ENCODE measurements at places on chromosomes 11 and 22.

DNA sequence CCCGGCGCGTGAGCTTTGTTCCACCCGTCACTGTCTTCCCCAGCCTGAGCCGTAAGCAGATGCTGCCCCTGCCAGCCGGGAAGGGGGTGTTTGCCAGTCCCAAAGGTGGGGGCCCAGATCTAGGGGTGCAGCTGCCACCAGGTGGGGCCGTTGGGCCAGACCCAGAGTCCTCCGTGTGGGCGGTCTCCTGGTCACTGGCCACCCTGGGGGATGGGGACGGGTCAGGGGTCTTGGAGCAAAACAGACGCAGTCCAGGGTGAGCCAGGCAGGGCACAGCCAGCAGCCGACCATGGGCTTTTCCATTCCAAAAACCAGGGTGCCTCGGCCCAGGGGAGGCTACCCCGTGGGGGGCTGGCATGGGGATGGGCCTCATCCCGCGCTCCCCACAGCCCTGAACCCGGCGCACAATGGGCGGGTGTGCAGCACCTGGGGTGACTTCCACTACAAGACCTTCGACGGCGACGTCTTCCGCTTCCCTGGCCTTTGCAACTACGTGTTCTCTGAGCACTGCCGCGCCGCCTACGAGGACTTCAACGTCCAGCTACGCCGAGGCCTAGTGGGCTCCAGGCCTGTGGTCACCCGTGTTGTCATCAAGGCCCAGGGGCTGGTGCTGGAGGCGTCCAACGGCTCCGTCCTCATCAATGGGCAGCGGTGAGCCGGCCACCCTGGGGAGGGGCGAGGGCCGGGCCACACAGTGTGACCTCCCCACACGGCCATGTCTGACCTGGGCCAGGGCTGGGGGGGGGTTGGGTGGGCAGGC is 3.5 kb downstream of the MUC5B start:
- DNase-seq, result no peak

GRCh38 chr11:123392431-123392830 is 37.6 kb upstream of the GRAMD1B start:
- no peak for DNase-seq

- no peak for DNase-seq
These were observed 48.4 kb upstream of the HEPHL1 start for GRCh38 chr11:93972790-93973189.

DNA sequence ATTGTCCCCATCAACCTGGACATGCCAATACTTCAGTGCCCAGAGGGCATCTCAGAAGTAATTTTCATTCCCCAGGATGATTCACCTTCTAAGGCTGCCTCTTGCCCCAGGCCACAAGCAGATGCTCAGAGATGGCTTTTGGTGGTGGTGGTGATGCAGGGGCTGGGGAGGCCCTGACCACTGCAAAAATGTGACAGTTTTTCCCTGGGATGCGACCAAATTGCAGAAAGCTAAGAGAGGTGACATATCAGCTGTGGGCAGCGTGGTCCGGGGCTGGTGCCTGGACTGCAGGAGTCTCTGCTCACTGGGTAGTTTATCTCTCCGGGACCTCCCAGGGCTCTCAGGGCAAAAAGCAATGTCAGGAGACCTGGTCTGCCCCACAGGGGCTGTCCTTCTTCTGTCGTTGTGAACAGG is 39.7 kb upstream of the ACCSL start:
- DNase-seq, result no peak

GRCh38 chr11:64036087-64037026 is 626 bp downstream of the FLRT1 start:
- no peak for DNase-seq

DNA sequence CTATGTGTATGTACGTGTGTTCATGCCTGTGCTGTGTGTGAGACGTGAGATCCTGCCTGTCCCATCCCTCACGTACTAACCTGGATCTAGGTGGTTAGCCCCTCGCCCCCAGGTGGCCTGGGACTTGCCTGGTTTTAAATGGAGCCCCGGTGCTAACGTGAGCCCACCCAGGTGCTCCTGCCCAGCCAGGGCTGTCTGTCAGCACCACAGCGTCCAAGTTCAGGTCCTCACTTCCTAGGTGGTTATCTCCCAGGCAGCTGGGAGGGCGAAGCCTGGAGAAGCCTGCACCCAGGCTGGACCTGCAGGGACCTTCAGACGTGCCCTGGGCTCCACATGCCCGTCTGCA is 86.0 kb downstream of the KCNQ1 start:
- DNase-seq, result no peak

- DNase-seq, result no peak
These were observed 154.2 kb downstream of the MPPED1 start for GRCh38 chr22:43566021-43566420.

DNA sequence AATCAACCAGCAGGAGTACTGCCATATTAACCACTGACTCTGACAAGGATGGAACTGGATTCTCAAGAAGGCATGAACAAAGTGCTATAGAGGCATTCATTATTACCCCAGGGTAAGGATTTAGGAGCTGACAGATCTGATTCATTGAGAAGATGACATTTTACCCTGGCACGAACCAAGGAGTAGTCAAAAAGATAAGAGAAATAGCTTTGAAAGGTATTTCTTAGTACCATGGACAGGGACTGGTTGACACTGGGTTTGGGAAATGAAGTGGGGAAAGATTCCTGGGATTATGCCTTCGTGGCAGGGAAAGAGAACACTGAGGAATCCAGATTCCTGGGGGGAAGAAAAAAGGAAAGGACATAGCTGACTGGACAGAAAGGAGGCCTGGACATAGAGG is 5.1 kb upstream of the SAAL1 start:
- DNase-seq, result no peak

GRCh38 chr11:27514076-27514475 is 7.5 kb upstream of the LIN7C start:
- DNase-seq, result no peak

DNA sequence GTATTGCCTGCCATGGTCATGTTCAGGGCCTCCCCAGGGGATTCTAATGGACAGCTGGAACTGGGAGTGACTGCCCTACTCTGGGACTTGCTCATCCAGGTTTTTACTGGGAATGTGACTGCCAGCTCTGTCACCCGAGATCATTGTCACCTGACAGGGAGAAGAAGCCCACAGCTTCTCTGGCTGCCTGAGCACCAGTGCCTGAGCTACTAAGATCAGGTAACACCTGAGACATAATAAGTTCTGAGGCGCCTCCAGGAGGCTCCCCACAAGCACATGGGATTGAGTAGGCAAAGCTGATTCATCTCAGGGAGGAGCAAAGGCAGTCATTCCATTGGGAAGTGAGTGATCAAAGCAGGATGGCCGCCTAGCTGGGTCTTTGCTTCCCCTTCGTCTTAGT is 84.2 kb upstream of the GALNT18 start:
- no peak for DNase-seq

- no peak for DNase-seq
These were observed 4.2 kb downstream of the FBLN1 start for GRCh38 chr22:45506816-45507360.

GRCh38 chr11:16778876-16779275 is 40.4 kb downstream of the C11orf58 start:
- DNase-seq, result no peak

DNA sequence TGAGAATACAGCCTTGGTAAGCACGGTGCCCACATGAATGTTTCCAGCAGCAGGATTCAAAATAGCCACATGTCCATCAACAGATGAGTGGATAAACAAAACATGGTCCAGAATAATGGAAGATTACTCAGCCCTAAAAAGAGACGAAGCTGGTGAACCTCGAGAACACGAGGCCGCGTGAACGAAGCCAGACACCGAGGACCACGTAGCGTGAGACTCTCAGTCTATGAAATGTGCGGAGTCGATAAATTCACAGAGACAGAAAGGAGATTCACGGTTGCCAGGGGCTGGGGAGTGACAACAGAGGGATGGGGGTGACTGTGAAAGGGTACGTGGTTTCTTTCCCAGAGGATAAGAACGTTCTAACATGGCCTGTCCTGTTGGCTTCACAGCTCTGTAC is 2.9 kb upstream of the ASCL2 start:
- no peak for DNase-seq

DNA sequence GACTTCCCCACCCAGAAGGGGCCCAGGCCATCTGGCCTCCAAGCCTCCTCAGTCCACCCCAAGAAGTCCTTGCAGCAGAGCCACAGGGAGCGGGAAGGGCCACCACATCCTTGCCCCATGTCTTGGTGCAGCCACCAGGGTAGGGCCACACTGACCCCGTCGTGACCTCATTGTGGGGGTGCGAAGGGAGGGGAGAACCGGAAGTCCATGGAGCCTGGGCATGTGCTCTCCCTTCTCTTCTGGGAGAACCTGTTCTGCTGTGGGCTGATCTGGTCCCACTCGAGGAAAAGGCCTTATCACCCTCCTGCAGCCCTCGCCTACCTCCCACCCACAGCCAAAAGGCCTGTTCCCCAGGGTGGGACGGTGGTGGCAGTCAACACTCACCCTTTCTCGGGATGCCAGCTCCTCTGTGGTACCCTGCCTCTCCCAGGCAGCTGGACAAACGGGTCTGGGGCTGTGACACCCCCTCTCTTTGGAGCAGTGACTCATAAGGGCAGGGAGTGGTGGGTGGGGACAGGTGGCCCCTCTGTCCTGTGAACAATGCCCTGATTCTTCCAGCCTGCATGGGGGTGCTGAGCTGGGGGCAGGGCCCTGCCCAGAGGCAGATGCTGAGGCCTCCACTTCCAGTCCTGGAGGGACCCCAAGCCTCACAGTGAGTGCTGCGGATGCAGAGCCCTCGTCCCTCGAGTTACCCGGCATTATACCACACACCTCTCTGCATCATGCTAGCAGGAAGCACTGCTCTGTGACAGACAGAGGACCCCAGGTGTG is 14.6 kb upstream of the CTSD start:
- no peak for DNase-seq
